SJSA1 (cell line): ENCODE measurements at places on chromosomes 16 and 17.

DNA sequence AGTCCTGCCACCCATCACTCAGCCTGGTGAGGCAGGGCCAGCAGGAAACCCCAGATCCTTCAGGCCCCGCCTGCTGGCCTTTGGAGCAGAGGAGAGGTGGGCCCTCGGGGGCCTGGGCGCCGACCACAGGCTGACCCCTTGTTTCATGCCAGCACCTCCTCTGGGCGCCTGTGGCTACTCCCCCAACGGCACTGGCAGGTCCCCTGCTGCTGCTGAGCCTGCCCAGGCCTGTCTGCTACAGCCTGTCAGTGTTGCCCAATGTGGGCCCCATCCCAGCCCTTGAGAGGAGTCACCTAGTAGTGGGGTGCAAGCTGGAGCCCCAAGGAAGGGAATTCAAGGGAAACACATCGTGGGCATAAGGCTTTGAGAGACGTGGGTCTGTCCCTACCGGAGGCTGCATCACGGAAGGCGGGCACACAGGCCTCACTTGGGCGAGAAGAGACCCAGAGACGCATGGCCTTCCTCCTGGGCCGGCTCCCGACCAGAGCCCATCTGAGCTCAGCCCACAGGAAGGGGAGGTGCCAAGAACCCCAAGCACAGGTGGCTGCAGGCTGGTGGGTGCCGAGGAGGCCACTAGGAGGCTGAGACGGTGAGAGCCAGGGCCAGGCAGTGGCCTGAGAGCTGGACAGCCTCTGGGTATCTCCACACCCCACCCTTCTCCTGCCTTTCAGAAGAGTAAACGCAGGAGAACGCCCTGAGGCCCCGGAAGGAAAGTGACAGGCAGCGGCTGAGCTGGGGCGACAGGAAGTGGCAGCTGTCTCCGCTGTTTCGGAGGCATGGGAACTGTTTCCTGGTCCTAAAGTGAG is 8.0 kb upstream of the FASN start:
- no peak for DNase-seq

- DNase-seq = no peak
Observed at GRCh38 chr17:81434072-81434471, 38.8 kb downstream of the BAHCC1 start.

DNA sequence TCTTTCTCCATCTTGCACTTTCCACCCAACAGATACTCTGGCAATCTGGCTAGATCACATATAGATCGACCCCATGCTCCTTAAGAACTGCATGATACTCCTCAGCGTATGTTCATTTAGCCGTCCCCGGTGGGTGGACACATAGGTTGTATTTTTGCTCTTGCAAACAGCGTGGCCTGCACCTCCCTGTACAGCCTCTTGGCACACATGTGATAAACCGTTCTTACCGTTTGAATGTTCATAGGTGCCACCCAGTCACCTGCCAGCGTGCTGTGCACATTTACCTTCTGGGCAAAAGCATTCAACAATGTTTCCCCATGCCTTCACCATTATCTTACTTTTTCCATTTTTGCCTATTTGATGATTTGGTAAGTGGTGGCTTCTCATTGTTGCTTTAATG is 6.2 kb downstream of the TNP2 start:
- no peak for DNase-seq

DNA sequence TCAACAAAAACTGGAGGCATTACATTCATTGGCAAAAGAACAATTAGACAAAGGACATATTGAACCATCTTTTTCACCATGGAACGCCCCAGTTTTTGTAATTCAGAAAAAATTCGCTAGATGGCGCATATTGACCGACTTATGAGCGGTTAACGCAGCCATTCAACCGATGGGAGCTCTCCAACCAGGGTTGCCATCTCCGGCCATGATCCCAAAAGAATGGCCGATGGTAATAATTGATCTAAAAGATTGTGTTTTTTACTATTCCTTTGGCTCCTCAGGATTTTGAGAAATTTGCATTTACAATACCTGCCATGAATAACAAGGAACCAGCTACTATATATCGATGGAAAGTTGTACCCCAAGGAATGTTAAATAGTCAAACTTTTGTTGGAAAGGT is 21.4 kb downstream of the ALOX15B start:
- DNase-seq = no peak

DNA sequence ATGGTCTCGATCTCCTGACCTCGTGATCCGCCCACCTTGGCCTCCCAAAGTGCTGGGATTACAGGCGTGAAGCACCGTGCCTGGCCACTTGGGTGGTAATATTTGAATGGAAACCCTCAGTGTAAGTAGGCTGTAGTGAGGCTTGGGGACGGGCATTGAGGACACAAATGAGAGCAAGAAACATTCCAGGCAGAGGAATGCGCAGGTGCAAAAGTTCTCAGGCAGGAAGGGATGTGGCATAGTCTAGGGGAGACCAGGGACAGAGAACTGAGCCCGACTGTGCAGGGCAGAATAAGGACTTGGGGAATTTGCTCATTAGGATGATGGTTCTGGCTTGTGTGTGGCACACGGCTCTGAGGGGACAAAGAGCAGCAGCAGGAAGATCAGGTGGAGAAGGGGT is 54.8 kb downstream of the GRB2 start:
- DNase-seq = no peak

GRCh38 chr16:64880994-64881393 is 240.9 kb downstream of the CDH11 start:
- DNase-seq = no peak

GRCh38 chr16:84703681-84704080 is 3.9 kb downstream of the USP10 start:
- DNase-seq = no peak

- no peak for DNase-seq
Observed at GRCh38 chr16:8622315-8622656, 788 bp downstream of the METTL22 start.

GRCh38 chr17:4313221-4314114 is 49.7 kb upstream of the ANKFY1 start:
- DNase-seq = no peak

DNA sequence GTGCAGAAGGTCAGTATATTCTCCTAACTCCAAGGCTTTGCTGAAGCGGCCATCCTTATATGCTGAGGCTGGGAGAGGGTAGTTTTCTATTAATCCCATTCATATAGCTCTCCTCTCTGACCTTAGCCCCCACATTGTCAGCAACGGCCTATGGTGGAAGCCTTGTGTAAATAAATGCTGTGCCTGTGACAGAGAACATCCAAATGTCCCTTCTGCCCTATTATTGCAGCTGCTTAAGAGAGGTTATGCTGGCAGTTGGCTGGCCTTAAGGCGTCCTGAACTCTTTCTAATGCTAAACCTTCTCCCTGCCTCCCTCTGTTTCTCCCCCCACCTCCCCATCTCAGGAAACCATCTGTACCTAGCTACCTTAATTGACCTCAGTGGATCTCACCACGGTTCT is 53.6 kb downstream of the ARHGAP44 start:
- DNase-seq = no peak

DNA sequence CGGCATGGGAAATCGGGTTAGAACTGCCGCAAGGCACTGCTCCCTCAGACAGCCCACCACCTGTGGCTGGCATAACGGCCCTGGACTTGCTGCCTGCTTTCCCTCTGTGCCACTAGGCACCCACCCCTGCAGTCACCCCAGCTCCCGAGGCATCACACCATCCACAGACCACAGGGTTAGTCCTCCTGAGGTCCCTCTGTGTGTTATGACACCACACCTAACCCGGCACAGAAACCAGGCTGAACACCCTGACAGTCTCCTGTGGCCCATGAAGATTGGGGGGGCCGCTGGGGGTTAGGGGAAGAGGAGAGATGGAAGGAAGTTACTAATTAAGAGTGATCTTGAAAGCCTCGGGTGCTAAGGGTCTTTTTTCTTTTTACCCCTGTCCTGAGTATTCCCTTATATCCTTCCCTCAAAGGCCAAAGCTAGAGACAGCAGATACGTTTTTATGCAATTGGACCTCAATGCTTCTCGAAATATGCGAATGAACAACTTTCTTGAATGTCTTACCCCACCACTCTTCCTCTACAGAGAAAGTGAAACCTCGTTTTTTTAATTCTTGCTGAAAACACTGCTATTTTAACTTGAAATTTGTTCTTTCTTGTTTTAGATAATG is 7.0 kb downstream of the CYTH1 start:
- DNase-seq = no peak

DNA sequence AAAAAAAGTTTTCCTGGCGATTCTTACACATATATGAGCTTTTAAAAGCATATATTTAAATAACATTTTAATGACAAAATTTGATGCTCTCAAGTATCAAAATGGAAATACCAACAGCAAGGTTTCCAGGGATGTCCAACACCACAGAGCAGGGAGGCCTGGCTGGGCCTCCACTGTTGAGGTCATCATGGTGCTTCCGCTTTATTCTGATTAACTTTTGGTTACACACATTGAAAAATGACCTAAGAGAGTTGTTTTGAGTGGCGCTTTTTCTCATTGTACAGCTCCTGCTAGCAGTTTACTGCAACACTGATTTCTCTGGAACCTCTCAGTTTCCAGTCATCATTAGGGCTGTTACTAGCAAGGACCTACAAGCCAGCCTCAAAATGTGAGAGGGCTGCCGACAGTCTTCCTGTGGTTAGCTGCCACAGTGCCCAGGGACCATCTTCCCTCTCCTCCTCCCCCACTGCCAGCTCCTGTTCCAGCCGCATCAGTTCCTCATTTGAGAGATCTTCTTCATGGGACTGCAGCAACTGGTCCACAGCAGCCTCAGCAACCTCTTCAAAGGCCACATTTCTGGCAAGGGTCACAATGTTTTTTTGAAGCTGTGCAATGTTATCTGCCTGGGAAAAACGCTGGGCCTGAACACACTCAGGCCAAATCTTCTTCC is 21.3 kb downstream of the DEF8 start:
- DNase-seq = no peak

DNA sequence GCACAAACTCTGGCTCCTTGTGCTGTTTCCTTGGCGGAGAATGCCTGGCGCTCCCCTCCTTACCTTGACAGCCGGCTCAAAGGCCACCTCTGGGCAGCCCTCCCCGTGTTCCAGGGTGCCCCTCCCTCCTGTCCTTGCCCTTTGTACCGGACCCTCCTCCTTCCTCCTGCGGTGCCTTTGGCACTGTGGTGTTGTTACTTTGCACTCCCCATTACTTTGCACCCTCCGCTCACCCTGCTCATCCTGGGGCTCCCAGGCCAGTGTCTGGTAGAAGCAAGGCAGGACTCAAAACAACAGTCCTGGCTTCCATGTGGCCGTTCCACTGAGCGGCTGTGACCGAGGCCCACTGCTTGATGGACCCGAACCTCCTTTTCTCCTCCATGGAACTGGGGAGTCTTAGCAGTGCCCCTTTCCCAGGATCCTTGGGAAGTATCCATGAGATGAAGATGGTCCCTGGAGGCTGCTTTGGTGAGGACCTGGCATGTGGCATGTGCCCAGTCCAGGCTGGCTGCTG is 147.8 kb downstream of the CMIP start:
- no peak for DNase-seq

- DNase-seq = no peak
Observed at GRCh38 chr16:81447383-81448101, 2.9 kb downstream of the CMIP start.

DNA sequence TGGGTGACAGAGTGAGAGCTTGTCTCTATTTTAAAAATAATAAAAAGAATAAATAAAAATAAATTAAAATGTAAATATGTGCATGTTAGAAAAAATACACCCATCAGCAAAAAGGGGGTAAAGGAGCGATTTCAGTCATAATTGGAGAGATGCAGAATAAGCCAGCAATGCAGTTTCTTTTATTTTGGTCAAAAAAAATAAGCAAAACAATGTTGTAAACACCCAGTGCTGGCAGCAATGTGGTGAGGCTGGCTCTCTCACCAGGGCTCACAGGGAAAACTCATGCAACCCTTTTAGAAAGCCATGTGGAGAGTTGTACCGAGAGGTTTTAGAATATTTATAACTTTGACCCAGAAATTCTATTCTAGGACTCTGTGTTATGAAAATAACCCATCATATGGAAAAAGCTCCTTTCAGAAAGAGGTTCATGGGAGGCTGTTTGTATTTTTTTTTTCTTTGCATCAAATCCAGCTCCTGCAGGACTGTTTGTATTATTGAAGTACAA is 8.5 kb downstream of the STH start:
- DNase-seq = no peak

GRCh38 chr17:73192206-73192893 is 505 bp upstream of the COG1 start:
- peak; percentile 93 for DNase-seq

GRCh38 chr17:47232465-47232864 is 21.2 kb upstream of the ITGB3 start:
- no peak for DNase-seq

GRCh38 chr17:885971-886571 is 93.5 kb downstream of the NXN start:
- DNase-seq = no peak

GRCh38 chr16:68355447-68356248 is 44.8 kb downstream of the PRMT7 start:
- DNase-seq = no peak

GRCh38 chr16:57518520-57518919 is 17.9 kb downstream of the CCDC102A start:
- no peak for DNase-seq

DNA sequence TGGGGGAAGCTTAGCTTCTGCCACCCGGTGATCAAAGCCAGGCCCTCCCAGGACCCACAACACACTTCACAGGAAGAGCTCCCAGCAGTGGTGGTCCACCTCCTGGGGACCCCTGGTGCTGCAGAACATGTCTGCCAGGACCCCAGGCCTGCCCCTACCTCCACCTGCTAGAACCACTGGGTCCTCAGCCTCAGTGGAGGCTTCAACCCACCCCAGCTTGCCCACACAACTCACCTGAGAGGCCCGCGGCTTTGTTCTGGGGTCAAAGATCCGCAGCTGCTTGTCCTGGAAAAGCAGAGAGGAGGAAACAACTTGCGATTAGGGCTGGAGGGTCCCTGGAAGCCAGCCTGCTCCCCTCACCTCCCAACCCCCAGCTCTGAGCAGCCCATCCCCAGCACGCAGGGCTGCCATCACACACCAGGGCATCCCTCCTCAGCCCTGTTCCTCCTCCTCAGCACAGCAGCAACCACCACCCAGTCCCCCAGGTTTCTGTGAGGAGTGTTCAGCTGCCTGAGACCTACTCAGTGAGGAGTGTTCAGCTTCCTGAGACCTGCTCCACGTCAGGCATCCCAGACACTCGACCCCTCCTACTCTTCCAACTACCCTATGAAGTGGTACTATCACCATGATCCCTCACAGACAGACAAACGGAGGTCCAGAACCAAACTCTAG is 21.2 kb downstream of the CORO7 start:
- no peak for DNase-seq

GRCh38 chr16:84313921-84314320 is 19.2 kb downstream of the WFDC1 start:
- DNase-seq = no peak

DNA sequence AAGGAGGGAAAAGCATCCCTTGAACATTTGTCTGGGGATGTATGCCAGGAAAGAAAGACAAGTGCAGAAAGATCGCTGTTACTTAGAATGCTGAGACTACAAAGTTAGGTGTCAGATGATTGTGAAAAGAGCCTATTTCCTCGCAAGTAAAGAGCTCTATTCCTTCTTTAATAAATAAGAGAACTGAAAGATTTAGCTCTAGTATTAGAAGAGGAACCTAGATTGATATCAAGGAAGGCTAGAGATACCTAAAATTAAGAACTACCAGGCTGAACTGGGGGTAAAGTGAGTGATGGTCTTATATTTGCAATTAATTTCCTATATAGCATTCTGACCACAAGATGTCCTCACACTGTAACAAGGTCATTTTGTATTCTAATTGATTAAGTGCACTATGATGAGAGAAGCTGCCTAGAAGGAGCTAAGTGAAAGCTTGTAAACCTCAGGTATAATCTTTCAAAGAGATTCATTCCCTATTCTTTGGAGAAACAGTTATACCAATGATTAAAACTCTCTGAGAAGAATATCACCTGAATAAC is 62.3 kb downstream of the SSH2 start:
- DNase-seq = no peak
